ENCODE measurements at places on chromosomes 13 and 19.

DNA sequence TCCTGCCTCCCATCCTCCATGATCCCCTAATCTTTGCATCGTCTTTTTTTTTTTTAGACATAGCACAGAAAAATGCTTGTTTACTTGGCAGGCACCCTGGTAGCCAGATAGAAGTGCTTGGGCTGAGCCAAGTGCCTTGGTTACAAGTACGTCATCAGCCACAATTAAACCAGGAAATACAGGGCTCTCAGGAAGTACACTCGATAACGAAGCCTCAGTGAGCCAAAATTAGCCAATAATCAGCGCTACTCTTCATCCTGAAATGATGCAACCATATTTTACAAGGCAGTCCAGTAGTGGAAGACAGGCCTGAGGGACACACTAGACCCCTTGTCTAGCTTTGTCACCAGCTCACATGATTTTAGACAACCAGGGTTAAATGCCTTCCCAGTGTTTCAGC is 194.0 kb upstream of the NBEA start:
- no peak overlapping the region for H3K4me3 ChIP-seq
- peaks cover 2% of the 10 kb centered on the region for H3K27me3 ChIP-seq
- H3K27ac ChIP-seq = no peak overlapping the region
- DNase-seq = no peak
- no peaks in the 10 kb centered on the region for H3K36me3 ChIP-seq

GRCh38 chr13:84050536-84050935 is 168.3 kb upstream of the SLITRK1 start:
- no peaks in the 10 kb centered on the region for H3K36me3 ChIP-seq
- no peak for DNase-seq
- H3K4me3 ChIP-seq = no peak overlapping the region
- H3K27ac ChIP-seq = no peak overlapping the region

DNA sequence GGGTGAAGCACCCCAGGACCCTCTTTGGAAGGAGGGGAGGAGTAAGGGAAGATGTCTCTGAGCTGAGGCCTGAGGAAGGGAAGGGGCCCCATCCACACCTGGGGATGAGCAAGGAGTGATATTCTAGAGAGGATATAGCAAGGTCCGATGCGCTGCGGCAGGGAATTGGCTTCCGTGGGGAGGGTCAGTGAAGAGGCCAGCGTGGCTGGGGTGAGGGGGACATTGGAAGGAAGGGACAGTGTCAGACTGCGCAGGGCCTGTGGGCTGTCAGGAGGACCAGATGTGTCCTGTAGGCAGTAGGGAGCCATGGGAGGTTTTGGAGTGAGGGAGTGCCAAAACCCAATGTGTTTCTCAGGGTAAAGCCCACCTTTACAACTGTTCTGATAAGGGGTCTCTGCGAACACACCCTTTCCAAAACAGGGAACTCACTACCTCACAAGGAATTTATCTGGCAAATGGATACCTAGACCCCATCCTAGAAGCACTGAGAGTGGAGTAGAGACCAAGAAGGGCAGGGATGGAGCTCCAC is 3.7 kb downstream of the LMTK3 start:
- H3K36me3 ChIP-seq = no peaks in the 10 kb centered on the region
- H3K4me1 ChIP-seq = peaks cover 4% of the 10 kb centered on the region
- no peak overlapping the region for H3K27ac ChIP-seq
- H3K27me3 ChIP-seq = peaks cover 14% of the 10 kb centered on the region
- no peak overlapping the region for H3K4me3 ChIP-seq
- no peak for DNase-seq

- H3K27me3 ChIP-seq = no peaks in the 10 kb centered on the region
- H3K27ac ChIP-seq = no peak overlapping the region
- H3K36me3 ChIP-seq = no peaks in the 10 kb centered on the region
- H3K4me3 ChIP-seq = no peak overlapping the region
Measured at GRCh38 chr13:113126265-113127150, 3.9 kb downstream of the F10 start.

GRCh38 chr19:33487901-33488800 is 33.4 kb downstream of the PEPD start:
- no peak overlapping the region for H3K4me3 ChIP-seq
- no peaks in the 10 kb centered on the region for H3K4me1 ChIP-seq
- no peak for DNase-seq
- no peaks in the 10 kb centered on the region for H3K27me3 ChIP-seq

DNA sequence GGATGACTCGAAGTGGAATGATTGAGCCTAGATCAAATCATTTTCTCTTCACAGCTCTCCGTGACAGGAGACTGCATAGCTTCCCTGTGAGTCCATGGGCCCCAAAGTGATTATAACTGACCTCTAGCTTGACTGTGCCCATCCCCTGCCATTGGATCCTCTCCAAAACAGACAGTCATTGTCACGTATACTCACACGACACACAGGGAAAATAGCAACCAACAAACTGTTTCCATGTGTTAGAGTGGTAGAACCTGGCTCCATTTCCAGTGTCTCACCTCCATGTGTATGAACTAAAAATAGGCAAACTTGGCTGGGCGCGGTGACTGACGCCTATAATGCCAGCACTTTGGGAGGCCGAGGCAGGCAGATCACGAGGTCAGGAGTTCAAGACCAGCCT is 48.8 kb upstream of the NPAS1 start:
- H3K27ac ChIP-seq = no peak overlapping the region
- DNase-seq = no peak
- H3K27me3 ChIP-seq = no peaks in the 10 kb centered on the region
- peaks cover 11% of the 10 kb centered on the region for H3K4me1 ChIP-seq
- peaks cover 9% of the 10 kb centered on the region for H3K36me3 ChIP-seq

DNA sequence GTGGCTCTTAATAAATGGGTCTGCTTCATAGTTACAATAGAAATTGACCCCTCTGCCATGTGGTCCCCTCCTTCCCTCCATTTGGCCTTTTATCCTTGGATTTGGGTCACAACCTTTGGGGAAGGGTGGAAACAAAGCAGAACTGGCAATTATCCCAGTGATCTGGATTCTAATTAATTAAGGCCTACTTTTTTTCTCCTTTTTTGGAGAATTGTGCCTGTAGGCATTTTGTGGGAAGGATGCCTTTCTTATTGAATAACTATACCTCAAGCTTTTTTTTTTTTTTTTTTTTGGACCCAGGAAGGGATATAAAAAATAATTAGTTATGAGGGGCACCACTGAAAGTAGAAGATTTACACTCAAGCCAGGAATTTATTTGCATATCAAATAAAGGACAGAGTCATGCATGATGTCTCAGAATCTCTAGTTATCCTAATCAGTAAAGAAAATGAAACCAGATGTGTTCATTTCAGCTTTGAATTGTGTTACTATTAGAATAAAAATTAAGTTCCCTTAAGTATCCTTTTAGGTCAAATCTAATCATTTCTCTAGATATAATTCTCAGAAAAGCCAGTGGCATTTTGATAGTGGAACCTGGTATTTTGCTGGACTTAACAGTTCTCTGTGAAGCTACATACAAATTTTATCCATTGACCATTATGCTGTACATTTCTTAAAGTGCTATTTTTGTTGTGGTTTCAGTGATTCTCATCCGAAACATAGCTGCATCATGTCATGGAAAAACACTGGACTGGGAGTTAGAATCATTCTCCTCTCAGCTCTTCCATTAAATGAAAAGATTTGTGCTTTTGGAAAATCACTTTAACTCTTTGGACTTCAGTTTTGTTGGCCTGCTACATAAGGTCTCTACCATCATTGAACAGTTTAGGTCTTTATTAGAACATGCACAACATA is 129.3 kb downstream of the KCNRG start:
- no peaks in the 10 kb centered on the region for H3K4me1 ChIP-seq
- DNase-seq = no peak

GRCh38 chr19:5141129-5141849 is 172.4 kb downstream of the KDM4B start:
- DNase-seq = no peak
- H3K36me3 ChIP-seq = peaks cover 26% of the 10 kb centered on the region
- no peak overlapping the region for H3K4me3 ChIP-seq
- H3K27me3 ChIP-seq = no peaks in the 10 kb centered on the region
- H3K27ac ChIP-seq = no peak overlapping the region

GRCh38 chr13:99663185-99663825 is 162.0 kb downstream of the TM9SF2 start:
- peaks cover 1% of the 10 kb centered on the region for H3K4me1 ChIP-seq
- no peaks in the 10 kb centered on the region for H3K36me3 ChIP-seq
- no peak overlapping the region for H3K27ac ChIP-seq
- no peak overlapping the region for H3K4me3 ChIP-seq
- DNase-seq = no peak

GRCh38 chr19:5627395-5627904 is 4.6 kb downstream of the SAFB start:
- no peak overlapping the region for H3K4me3 ChIP-seq
- no peak overlapping the region for H3K27ac ChIP-seq
- peak; percentile 94 for DNase-seq
